ENCODE measurements at places on chromosomes 4 and X.
A peak's percentile ranks its signal among the peaks of the same experiment; 100 is the strongest.

DNA sequence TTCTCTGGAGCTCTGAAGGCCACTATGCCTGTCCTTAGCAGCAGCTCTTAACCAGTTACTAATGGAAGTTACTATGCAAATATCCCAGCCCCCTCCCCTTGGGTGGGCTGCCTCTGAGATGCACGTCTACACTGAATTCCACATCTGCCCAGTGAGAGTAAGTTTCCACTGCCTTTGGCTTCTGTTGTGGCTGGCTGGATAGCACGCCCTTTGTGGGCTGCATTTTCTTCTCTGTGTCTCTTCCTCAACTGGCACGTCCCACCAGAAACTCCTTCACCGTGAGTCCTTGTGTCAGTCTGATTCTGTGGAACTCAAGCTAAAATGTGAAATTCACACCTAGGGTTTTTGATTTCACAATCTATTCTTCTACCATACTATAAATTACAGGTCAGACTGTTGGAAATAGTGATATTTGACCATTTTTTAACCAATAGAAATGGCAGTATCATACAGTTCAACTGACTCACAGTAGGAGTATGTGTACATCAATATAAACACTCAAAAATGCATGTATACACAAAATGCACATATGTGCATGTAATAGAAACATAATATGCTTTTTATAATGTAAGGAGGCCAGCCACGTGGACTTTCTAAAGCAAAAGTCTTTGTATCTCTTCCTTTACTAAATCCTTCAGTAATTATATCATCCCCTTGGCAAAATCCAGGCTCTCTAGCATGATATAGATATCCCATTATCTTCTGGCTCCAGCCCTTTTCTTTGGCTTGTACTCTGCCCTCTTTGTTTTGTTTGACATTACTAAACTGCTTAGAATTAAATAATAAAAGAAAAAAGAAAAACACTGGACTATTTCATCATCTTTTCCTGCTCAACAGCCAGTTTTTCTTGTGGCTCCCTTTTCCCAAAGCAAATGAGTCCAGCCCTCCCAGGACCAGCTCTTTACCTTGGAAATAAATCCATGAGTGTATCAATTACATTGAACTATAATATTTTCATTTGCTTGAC is 33.2 kb upstream of the LDB2 start:
- DNase-seq: no peak

DNA sequence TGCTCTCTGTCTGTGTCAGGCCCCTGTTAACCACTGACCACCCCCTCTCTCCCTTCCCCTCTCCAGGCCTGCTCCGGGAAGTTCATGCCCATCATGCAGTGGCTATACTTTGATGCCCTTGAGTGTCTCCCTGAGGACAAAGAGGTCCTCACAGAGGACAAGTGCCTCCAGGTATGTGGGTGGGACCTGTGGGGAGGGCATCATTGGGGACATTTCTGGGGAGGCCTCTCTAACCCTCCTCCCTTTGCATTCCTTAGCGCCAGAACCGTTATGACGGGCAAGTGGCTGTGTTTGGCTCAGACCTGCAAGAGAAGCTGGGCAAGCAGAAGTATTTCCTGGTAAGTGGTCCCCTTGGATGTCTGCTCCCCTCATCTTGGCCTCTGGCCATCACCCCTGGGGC is 9.2 kb downstream of the UBA1 start:
- no peak for DNase-seq

- DNase-seq: no peak
Observed at GRCh38 chr4:111362941-111363361, 740.1 kb upstream of the PITX2 start.

DNA sequence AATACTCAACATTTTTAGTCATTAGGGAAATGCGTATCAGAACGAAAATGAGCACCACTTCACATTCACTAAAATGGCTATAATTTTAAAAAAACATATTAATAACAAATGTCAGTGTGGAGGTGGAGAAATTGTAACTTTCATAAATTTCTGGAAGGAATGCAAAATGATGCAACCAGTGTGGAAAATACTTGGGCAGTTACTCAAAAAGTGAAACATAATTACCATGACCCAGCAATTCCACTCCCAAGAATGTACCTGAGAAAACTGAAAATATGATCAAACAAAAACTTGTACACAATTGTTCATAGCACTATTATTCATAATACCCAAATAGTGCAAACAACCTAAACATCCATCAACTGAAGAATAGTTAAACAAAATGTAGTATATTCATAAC is 76.1 kb upstream of the FAM241A start:
- DNase-seq: no peak

DNA sequence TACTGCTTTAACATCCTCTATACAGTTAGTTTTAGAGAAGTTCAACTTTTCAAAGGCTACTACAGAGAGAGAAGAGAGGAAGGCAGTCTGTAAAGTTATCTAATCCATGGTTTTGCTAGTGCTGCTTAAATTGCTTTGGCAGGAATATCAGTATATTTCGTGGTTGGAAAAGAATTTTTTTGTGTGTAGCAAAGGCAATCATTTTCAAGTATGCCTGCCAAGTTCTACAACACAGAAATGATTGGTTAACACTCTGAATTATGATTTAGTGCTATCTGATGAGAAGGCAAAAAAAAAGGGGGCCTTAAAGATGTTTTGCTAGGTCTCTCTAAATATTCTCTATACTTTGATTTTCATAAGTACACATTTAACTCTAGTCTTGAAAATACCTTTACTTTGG is 133.1 kb downstream of the JADE1 start:
- DNase-seq: no peak

DNA sequence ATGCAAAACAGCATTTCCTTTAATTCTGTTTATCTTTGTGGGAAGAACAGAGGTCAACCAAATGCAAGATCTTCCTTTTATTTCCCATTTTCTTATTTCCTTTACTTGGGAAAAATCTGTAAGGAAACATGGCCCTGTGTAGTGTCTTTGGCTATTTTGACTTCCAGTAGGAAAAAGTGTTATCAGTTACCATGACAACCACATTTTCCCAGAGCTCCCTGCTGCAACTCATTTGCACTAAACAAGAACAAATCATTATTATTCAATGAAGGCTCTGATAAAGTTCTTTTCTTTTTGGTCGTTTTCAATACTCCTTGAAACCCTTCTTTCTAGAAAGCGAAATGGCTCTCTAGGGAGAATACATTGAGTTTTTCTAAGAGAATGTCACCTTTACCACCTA is 117.2 kb upstream of the DDX53 start:
- no peak for DNase-seq

- no peak for DNase-seq
Observed at GRCh38 chr4:121739575-121739974, 25.4 kb downstream of the SMIM43 start.

- DNase-seq: no peak
Observed at GRCh38 chr4:120317713-120318112, 251.1 kb upstream of the MAD2L1 start.

DNA sequence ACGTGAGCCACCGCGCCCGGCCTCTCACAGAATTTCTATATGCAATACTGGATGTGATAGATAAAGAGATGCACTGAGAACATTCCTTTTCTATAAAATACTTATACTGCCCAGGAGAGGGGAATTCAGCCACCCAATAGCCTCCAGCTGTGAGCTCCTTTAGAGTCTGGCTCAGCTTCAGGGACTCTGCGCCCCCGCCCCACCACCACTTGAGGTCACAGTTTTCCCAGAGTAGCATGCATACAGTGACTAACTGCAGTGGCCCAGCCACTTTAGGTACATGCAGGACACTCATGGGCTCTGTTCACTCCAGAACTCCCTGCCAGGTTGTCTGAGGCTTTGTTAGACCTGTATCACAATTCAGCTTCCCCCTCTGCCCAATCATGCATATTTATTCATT is 144.4 kb upstream of the TET2 start:
- DNase-seq: no peak

GRCh38 chr4:168138143-168138542 is 45.8 kb downstream of the ANXA10 start:
- DNase-seq: no peak

DNA sequence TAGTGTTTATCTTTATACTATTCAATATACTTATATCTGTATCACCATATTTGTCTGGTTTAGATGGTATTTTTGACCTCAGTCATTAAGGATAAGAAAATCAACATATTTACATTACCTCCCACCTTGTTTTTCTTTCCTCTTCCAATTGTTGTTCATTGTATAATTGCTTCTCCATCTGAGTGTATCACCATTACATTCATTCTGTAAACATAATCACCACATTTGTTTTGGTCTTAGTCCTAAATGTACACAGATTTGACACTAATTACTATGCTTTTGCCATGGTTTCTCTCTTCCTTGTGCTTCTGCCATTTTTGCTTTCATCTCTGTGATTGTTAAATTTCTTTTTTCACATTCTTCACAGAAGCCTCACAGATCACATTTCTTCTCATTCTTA is 12.7 kb downstream of the ARMCX6 start:
- DNase-seq: no peak

GRCh38 chrX:14363728-14364127 is 165.6 kb upstream of the GLRA2 start:
- DNase-seq: no peak

GRCh38 chr4:135724421-135724820 is 1522.8 kb upstream of the PABPC4L start:
- no peak for DNase-seq

- DNase-seq: no peak
Observed at GRCh38 chrX:111483881-111484280, 27.6 kb upstream of the SERTM2 start.

DNA sequence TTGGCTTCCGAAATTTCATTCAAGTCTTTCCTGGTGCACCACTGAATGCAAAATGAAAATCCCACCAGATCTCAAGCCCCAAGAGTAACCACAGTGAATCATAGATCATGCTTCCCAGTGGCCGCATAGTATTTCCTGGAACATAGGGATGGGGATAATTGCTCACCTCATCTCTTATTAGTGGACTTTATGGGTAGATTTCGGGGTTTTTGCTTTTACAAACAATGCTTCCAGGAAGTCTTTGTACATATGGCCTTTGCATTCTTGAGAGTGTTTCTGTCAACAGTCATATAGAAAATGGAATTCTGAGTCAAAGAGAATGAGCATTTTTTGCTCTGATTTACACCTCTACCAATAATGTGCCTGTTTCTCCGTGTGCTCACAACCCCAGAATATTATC is 53.4 kb downstream of the PPEF2 start:
- no peak for DNase-seq

DNA sequence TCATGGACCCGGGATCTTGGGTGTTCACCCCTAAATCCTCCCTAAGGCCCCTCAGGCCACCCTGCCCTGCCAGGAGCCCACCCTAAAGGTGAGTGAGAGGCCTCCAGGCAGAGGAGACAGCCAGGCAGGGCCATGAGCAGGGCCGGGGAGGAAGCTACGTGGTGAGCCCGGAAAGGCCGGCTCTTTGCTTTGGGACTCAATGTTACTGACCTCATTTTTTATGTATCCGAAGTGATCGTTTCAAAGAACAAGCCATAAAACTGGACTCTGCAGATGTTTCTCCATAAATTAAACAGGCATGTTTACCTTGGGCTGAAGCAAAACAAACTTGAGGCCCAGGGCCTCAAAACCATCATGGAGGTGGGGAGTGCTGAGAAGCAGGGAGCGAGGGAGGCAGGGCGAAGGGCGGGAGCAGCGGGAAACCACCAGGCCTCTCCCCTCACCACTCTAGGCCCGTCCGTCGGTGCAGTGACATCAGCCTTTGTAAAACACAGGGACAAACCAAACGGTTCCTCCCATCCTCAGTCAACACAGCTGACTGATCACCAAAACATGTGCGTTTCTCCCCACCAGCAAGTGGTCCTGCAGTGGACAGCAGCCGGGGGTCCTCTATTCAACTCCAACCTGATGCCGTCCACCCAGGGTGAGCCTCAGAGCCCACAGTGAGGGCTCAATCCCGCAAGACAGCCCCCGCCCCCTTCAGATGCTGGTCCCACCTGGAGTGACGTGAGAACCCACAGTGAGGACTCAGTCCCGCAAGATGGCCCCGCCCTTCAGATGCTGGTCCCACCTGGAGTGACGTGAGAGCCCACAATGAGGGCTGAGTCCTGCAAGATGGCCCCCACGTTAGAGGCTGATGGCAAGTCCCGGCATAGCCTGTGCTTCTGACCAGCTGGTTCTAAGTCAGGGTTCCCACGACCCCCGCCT is 102.9 kb upstream of the LRPAP1 start:
- no peak for DNase-seq

- DNase-seq: peak; percentile 8
Observed at GRCh38 chr4:174222266-174222872, 61.1 kb downstream of the FBXO8 start.

DNA sequence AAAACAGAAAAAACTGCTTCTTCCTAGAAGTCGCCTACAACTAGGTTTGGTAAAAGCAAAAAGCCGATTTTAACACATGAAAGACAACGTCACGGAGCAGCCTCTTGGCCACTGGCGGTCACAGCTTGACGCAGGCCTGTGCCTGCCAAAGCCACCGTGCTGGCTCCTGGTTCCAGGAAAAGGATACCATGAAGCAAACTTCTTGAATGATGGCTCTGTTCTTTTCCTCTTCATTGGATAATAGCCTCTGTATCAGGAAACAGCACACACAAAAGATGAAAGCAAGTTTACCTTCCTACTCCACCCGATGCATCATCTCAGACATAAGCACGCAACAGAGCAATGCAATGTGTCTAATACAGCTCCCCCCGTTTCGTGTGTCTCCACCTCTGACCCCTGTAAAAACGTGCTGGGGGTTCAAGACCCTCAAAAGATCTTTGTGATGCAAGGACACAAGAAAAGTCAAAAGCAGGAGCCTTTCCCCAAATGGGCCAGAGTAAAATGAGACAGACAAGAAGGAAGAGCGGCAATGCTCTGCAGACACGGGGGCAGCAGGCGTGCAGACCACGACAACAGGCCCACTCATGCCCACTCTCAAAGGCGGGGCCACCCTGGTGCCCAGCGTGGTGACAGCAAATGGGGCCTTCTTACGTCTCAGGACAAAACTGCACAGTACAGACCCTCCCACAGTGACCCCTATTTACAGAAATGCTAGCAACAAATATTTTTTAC is 19.4 kb downstream of the GAK start:
- no peak for DNase-seq

- DNase-seq: no peak
Observed at GRCh38 chr4:39664828-39665731, 26.4 kb upstream of the SMIM14 start.

- no peak for DNase-seq
Observed at GRCh38 chrX:19616959-19617358, 101.7 kb upstream of the MAP3K15 start.

DNA sequence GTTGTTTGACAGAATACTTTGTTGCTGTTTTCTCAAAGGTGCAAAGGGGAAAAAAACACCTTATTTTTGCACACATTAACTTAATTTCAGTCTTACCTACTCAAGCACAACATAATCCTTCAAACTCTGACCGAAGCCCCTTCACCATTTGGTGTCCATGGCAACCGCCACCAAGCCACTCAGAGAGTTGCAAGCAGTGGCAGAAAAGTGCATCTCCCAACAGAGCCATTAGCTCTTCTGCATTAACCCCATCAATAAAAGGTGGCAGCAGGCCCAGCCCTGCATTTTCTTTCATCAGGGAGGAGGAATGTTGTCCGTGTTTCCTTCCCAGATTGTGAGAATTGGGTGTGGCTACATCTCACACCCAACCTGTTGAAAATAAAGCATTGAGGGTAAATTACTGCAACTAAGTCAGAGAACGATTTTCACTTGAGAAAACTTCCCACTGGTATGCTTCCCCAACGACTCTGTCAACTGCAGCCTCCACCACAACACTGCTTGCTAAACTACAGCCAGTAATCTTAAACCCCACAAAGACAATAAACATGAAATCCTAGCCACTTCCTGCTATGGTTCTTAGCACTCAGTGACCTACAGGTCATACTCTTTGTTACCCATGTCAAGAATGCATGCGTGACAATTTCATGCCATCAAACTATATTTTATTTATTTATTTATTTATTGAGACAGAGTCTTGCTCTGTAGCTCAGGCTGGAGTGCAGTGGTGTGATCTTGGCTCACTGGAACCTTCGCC is 154.0 kb downstream of the GRIA3 start:
- DNase-seq: no peak

All from activated T-cell treated with anti-CD3 and anti-CD28 coated beads, Interleukin-2, amount 50 U/mL, for 72 hours (primary cell).